Stimulated activated CD4-positive, alpha-beta T cell treated with anti-CD3 and anti-CD28 coated beads, Interleukin-1b, Interleukin-23, amount 100 ng/mL, for 1 hour (primary cell): ENCODE measurements at places on chromosomes 6 and 20.
A peak's percentile ranks its signal among the peaks of the same experiment; 100 is the strongest.

DNA sequence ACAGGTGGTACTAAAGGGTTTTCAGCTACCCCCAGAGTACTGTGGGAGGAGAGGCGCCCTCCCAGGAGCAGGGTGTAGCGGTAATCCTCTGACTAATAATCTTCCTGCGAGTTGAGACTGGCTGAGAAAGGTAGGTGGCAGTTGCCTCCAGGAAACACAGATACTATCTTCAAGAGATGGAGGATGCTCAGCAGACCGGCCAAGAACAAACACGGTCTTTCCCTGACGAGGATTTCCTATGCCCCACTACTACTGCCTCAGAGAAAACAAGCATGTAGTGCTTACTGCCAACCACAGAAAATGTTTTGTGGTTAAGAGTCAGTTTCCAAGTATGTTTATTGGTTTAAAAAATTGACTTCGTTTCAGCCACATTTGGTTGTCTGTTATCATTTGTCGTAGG, 26.8 kb downstream of the C6orf89 start:
- DNase-seq: peak; percentile 10

GRCh38 chr6:143522039-143522600, 10.6 kb upstream of the FUCA2 start:
- no peak for DNase-seq

GRCh38 chr6:10201606-10202510, 213.0 kb downstream of the TFAP2A start:
- DNase-seq: no peak

- no peak for DNase-seq
These were observed 26.2 kb downstream of the ZKSCAN8 start for GRCh38 chr6:28167926-28168325.

DNA sequence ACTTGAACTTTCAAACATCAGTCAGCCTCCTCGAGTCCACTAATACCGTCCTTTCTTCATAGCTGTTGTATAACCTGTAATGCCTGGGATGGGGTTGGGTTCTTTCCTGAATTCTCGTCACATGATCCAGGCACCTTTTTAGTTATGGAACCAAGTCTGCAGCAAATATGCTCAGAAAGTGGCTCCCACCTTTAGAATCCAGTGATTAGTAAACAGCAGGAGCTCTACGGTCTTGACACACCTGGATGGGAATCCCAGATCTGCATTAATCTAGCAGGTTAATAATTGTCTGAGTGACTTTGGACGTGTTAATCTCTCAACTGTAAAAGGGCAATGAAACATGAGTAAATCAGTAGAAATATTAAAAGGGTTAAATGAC, 729 bp upstream of the ZHX3 start:
- no peak for DNase-seq

GRCh38 chr6:88472851-88473525, 306.8 kb upstream of the CNR1 start:
- no peak for DNase-seq

DNA sequence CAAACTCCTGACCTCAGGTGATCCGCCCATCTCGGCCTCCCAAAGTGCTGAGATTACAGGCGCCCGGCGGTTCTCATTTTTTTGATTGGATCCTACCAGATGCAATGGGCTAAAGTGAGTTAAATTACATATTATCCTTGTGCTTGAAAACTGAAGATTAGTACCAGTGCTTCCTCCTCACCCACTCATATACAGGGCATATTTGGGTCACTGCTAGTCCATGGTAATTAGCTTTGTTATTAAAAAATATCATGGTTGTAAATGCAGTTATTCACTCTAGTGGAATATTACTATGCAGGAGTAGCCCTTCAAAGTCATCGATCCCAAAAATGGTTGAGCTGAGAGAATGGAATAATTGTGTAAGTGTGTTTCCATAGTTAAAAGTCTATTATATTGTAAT, 26.5 kb downstream of the ZNF292 start:
- no peak for DNase-seq
